ENCODE measurements at places on chromosomes 7 and 10.

DNA sequence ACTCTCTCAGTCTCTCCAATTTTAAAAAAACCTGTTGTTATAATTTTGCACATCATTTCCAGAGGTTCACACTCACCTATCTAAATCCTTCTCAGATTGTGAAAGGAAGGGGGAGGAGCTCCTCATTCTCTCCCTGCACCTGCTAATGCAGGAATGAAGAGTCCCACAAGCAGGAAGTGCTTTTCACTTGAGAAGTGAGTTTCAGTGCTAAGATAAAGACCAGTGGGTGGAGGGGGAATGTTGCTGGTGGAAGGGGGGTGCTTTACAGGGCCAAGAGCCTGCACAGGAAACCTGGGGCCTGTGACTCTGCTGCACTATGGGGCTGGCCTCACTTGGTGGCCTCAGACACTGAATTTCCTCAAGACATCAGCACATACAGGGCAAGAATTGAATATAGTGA, 176.4 kb downstream of the PTPN20 start:
- no peak for DNase-seq

DNA sequence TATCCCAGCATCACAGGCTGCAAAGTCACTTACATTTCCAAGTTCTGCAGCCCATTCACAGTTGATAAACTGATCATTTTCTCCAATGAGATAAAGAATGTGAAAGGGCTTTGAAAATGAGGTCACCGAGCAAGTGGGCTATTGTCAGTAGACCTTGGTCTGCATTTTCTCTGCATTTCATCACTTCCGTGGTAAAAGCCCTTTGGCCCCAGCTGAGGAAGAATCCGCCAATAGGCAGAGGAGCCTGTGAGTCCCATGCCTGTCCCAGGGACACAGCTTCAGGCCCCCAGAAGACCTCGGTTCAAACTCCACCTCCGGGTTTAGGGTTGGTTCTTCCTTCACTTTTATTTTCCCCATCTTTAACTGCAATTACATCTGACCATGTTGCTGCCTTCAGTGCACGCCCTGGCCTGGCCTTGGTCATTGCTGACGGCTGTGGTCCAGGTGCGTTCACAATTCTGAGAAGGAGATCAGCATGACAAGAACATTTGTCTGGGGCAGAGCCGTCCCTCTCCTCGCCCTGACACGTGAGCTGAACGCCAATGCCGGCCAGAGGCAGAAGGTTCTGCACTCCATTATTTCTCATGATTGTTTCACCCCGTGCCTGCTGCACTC, 292.5 kb downstream of the TCERG1L start:
- no peak for DNase-seq

DNA sequence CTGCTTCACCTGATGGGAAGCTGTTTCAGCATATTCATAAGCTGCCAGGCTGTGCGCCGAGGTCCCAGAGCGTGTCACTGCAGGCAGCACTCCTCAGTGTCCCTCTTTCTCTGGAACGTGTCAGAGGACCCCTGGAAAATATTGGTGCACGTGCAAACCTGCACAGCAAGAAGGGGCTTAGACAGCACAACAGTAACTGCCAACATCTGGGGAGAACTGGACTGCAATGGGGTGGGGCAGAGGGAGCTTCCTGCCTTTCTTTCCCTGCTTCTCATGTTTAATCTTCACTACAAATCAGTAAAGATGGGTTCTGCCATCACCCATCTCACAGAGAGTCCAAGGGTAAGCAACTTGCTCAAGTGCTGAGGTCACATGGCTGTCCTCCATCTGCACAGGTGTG, 86.5 kb upstream of the GPR26 start:
- no peak for DNase-seq

DNA sequence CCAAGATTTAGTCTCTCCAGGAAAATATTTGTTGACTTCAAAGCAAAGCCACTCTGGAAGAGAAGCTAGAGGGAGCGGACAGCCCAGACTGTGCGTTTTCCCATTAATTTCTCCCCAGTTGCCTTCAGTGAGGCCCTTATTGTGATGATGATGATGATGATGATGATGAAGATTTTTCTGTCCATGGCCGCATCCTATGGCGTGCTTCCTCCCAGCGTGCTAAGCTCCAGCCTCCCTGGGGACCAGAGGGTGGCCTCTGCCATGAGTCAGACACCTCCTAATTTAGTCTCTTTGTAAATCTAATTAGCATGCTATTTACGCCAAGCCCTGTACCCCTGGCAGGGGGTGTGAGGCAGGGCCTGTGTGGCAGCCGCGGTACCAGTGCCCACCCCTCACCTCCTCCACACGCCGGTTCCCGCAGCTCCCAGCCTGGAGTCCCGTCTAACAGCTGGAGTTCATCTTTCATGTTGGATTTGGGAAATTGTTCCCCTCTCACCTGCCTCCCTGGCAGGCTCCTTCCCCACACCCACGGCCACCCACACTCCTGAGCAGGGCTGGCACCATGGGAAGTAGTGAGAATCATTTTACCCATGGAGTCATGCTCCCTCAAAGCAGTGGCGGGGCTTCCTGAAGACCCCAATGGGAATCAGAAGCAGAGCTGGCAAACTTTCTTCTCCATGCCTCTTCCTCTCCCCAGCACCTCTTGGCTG, 92.2 kb downstream of the C10orf105 start:
- DNase-seq: no peak

DNA sequence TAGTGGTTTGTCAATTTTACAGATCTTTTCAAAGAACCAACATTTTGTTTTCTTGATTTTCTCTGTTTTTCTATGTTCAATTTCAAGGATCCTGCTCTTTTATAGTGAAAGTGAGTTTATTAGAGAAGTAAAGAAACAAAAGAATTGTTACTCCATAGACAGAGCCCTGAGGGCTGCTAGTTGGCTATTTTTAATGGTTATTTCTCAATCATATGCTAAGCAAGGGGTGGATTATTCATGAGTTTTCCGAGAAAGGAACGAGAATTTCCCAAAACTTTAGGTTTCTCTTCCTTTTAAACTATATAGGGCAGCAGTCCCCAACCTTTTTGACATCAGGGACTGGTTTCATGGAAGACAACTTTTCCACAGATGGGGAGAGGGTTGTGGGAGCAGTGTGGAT, 165.0 kb downstream of the CCSER2 start:
- DNase-seq: no peak

DNA sequence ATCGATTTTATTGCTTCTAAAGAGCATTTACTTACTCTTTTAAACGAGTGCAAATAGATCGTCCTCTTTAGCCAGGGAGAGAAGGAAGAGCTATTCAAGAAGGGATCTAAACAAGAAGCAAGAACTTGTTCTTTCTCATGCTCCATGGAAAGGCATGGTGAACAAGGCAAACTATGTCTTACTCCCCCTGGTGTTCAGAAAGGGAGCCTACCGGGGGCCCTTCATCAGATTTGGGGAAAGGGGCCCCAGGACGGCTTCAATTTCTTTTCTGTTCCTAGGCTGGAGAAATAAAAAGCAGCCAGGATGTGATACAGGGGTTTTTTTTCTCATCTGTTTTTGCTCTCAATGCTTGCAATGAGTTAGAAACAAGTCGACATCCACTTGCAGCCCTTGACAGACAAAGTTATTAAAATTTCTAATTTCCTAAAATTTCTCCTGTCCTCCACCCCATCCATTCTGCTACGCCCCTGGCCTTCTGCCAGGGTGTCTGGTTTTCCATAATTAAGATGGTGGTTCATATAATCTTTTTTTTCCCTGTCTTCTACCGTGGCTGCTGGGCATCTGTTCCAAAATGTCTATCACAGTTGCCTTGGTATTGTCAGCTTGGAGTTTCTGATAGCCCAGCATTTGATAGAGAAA, 214.4 kb downstream of the CREB5 start:
- DNase-seq: peak; percentile 2

DNA sequence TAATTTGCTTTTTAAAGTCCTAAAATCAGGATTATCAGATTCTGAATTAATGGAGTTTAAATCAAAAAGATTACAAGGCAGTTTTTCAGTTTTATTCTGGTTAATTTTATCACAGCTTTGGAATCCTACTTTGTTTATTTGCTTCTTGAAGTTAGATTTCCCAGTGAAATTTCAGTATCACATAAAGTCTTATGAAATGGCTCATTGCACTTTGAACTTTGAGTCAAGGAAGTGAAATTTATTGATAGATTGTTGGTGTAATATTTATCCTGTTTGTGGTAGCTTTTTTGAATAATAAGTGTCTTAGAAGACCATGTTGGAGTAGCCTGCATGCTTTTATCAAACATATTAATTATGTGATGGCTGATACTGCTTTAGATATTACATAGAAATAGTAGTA, 92.6 kb downstream of the PTEN start:
- DNase-seq: no peak

DNA sequence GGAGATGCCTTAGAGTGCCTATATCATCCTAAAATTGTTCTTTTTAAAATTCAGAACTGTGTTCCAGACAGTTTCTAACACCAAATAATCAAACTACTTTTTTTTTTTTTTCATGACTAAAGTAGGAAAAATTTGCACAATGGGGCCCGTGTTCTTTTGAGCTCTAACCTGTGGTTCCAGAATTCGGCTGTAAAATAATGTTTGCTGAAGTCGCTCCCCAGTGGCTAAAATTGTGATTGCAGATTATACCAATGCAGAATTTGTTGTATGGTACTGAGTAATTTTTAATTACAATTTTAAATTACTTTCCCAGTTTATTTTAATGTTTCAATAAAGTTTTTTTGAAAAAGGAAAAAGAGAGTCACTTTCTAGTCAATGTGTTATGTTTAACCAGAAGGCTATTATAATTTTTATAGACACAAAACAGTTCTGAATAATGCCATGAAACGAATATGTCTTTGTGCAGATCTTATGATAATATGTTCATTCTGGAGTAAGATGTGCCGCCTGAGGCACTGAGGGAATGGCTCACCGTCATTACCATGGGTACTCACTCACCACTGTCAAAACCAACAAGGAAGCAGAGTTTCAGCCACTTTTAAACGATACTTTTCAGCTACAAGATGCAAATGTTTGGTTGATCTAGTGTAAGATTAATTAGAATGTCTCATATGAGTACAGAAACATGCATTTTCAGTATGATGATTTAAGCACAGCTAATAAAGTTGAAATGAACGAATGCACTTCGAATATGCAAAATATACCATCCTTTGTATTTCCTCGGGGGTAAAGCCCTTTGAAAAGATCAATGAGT, 173.6 kb downstream of the PRKCQ start:
- DNase-seq: peak; percentile 48

DNA sequence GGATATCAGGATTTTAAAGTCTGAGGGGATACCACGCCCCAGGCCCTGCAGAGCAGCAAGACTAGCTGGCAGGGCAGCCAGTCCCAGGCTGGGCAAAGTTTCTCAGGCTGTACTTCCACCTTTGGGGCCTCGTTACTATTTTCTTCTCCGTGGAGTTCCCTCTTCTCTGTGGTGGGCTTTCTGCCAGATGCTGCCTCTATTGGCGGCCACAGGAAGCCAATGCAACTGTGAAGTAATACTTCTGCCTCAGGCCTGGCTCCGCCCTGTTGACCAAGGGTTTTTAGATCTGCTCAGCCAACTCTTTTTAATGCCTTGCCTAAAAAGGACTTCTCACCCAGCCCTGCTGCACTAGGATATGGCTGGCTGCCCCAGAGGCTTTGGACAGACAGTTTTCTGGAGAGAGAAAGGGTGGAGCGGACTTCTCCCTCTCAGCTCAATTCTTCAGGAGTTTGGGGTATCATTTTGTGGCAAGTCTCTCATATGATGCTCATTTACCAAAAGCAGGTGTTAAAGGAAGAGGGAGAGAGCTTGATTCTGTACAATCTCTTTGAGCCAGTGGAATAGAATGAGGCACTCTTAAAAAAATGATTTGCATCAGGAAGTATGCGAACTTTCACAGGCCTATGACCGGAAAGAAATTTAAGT, 67.4 kb downstream of the HHEX start:
- DNase-seq: peak; percentile 28

DNA sequence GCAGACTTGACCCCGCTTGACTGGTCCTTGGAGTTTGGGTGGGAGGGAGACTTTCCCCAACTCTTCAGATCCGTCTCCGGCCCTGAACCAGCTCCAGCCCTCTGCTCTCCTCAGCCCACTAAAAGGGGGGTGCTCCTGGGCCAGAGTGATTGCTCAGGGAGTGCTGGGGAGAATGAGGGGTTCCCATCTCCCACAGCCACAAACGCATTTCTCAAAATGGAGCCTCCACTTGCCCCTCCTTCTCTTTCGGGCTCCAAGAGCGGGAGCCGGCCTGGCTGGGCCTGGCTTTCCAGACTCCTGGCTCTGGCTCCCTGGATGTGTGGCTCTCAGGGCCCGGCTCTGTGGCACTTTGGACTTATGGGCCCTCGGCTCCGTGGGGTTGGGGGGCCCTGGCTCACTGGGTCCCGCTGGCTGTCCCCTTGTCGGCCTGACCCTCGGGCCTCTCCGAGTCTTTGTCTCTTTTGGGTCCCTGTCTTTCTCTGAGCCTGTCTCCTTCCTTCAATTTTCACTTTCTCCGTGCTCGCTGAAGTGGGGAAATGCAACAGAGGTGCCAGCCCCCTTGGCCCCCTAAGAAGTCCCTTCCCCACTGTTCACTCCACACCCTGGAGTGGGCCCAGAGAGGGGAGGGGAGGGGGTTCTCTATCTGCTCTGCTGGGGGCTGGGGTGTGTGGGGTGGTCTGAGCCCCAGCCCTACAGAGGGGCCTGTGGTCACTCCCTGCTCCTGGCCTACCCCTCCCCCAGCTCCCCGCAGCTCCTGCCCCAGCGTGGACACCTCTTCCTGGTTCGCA, 713 bp downstream of the LZTS2 start:
- no peak for DNase-seq

DNA sequence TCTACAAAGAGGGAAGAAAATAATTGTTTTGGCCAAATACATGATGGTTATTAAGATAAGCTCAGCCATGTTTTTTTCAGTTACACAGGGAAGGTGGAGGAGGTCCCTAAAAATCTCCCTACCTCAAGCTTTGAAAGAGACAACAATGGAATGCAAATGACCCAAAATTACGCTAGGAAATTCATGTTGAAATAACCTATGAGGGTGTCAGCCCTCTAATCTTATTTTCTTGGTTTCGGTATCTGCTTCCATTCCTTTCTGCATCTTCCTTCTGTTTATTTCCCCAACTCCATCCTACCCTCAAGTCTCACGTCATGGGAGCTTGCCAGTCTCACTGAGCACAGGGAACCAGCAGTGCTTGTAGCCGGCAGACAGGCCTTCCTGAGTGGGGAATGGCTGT, 40.6 kb upstream of the SMNDC1 start:
- DNase-seq: no peak

- DNase-seq: no peak
These were observed 45.5 kb downstream of the JAKMIP3 start for GRCh38 chr10:132111121-132111731.

DNA sequence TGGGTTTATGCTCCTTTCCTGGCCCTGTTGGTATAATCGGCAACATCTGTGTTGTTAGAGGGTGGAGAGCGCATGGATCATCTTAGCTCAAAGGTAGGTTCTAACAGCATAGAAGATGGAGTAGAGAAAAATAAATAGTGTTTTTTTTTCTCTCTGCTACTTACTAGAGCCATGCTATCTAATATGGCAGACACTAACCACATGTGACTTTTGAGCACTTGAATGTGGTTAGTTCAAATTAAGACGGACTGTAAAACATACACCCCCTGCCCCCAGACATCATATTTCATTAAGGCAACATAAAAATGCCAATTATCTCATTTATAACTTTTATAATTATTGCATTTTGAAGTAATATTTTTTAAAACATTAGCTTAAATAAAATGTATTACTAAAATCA, 525.1 kb downstream of the KIF20B start:
- no peak for DNase-seq

Data from CD4-positive, alpha-beta T cell treated with Interleukin-1 beta for 1 hour (primary cell).